ENCODE measurements at places on chromosomes 2 and 18.
A peak's percentile ranks its signal among the peaks of the same experiment; 100 is the strongest.

GRCh38 chr2:42947809-42948600 lies 155.6 kb upstream of the HAAO start:
- no peak for DNase-seq

GRCh38 chr2:138432971-138433370 lies 68.6 kb upstream of the SPOPL start:
- DNase-seq, result no peak

DNA sequence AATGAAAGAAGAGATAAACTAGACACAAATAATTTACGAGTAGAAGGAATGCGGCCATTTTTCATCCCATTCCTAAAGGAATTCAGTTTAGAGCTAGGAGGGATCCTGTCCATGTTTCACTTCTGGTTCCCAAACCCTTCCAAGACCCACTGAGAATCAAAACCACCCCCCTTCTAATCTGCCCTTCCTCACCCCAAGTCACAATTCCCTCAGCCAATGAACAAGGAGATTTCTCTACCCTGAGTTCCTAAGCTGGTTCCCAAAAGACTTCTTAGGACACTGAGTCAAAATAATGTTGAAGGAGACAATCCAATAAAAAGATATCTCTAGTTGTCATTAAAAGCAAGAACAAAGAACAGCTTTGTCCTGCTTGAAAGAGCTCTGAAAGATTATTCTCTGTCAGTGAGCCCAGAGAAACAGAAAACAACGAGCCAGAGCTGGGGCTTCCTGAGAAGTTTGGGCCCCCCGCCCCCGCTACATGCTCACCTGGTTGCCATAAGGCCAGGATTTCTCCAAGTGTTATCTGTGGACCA lies 45.7 kb downstream of the STK39 start:
- DNase-seq, result no peak

- peak; percentile 8 for DNase-seq
Observed at GRCh38 chr2:113324684-113325160, 46.0 kb upstream of the PAX8 start.

DNA sequence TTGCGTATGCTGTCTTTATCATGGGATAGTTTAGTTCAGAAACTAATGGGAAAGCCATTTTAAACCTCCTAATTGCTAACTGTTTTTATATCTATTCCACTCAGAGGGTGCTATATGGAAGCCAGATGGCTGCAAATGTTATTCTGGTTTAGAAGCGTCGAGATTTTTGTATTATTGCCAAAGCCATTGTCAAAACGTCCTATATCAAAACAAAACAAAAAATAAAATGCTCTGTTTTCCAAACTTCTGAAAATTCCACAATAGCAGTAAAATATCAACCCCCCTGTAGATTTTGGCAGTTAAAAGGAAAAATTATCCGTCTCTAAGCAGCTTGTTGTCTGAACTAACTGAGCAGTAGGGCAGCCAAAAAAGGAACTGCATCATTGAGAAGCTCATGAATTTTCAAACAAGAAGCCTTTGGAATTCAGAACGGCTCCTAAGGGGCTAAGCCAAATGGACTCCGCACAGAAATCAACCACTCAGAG lies 195.4 kb upstream of the CWC22 start:
- DNase-seq, result no peak

- no peak for DNase-seq
Observed at GRCh38 chr2:165067643-165068486, 112.5 kb upstream of the SLC38A11 start.

- DNase-seq, result no peak
Observed at GRCh38 chr2:158745067-158745865, 49.9 kb upstream of the DAPL1 start.

DNA sequence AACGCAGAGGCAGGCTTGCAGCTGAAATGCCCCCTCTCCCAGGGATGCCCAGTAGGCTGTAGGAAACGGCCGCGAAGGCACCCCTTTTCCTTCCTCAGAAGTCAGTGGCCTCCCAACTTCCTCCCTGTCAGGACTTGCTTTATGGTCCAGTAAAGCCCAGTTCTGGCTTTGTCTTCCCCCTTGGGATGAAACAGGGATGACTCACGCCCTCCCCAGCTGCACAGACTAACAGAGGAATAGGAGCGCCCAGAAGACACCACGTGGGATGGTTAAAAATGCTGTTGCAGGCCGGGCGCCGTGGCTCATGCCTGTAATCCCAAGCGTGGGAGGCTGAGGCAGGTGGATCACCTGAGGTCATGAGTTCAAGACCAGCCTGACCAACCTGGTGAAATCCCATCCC lies 6.9 kb downstream of the CREG2 start:
- no peak for DNase-seq

- DNase-seq, result no peak
Observed at GRCh38 chr2:220544049-220544448, 916.6 kb downstream of the SLC4A3 start.

DNA sequence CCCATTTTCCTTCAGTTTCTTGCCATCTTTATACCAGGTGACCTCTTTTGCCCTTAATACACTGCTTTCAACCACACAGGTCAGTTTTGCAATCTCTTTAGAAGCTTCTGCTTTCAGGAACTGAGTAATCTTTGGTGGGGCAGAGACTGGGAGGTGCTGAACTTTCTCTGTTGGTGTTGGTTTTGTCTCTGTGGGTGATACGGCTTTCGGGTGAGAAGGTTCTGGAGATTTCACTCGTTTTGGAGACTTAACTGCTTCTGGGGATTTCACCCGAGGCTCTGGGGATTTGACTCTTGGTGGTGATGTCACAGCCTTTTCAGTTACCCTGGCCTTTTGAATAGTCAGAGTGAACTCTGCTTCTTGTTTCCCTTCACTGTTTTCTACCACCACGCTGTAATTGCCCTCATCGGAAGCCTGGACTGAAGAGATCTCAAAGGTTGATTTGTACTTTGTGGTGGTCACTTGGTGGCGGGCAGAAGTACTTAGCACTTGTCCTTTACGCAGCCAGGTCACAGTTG lies 50.4 kb downstream of the PLEKHA3 start:
- no peak for DNase-seq

GRCh38 chr2:118464046-118464445 lies 375.8 kb downstream of the INSIG2 start:
- no peak for DNase-seq

DNA sequence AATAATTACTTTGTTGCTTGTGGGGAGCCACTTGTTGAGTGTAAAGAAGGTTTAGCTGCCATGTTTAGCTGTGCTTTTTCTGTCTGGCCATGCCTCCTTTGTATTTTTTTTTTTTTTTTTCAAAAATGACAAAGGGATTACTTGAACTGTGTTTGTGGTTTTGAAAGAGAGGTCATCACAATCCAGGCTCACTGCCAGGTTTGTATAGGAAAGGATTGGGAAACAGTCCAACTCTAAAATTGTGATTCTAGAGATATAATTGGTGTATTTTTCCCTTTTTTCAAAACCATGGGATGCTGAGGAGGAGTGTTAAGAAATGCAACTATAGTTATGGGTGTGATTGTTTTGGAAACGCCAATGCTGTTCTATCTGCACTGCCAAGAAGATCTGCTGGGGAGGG lies 4.3 kb downstream of the ITPRIPL1 start:
- DNase-seq, result no peak

DNA sequence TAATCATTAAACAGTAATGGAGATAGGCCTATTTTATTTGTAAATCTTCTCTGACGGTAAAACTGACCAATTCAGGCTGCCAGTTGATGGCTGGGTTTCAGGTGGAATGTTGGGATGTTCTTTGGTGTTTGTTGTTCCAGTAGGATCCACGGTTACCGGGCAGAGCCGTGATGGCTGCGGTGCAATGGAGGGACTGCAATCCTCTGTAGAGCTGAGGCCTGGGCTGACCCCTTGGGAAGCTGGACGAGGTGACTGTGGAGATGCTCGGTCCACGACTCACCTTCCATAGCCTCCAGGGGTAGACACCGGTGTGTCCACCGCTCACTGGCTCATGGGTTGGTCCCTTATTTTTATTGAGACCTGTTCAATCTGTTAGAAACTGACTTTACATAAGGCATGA lies 42.5 kb downstream of the ZNF519 start:
- no peak for DNase-seq

DNA sequence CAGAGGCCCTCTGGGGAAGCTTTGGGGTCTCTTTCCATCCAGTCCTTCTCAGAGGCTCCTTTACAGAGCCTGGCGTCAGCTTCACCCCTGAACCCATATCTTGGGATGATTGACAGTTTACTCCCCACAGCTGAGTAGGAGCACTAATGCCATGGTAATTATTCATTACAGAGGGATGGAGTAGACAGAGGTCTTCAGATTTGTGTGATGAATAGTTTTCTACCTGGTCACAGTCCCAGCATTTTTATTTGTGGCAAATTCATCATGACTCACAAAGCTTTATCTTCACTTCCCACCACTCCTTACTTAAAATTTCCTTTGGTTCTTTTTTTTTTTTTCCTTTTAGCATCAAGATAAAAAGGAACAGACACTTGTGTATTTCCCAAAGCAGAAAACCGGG lies 104.2 kb downstream of the CCDC85A start:
- no peak for DNase-seq

- no peak for DNase-seq
Observed at GRCh38 chr2:43787895-43788294, 14.1 kb downstream of the DYNC2LI1 start.

Measured in activated naive CD8-positive, alpha-beta T cell treated with anti-CD3 and anti-CD28 coated beads, Interleukin-2, amount 50 U/mL, for 16 hours (primary cell).